AML-193 (cell line): ENCODE measurements at places on chromosomes 3 and 15.
A peak's percentile ranks its signal among the peaks of the same experiment; 100 is the strongest.

DNA sequence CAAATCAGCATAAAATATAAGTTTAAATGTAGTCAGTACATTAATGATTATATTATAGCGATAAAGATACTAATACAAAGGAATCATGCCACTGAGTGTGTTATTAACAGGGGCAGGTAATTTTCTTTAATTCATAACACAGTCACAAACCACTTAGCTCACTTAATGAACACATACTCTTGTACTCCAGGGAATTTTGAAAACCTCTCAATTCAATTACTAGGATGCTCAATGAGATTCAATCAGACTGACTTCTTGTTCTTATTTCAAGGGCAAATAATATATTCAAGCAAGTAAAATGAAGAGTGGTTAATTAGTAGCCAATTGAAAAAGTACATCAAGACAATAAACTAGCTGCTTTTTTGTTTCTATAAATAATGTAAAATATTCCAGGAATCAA lies 5.8 kb upstream of the SUCNR1 start:
- no peak for DNase-seq

DNA sequence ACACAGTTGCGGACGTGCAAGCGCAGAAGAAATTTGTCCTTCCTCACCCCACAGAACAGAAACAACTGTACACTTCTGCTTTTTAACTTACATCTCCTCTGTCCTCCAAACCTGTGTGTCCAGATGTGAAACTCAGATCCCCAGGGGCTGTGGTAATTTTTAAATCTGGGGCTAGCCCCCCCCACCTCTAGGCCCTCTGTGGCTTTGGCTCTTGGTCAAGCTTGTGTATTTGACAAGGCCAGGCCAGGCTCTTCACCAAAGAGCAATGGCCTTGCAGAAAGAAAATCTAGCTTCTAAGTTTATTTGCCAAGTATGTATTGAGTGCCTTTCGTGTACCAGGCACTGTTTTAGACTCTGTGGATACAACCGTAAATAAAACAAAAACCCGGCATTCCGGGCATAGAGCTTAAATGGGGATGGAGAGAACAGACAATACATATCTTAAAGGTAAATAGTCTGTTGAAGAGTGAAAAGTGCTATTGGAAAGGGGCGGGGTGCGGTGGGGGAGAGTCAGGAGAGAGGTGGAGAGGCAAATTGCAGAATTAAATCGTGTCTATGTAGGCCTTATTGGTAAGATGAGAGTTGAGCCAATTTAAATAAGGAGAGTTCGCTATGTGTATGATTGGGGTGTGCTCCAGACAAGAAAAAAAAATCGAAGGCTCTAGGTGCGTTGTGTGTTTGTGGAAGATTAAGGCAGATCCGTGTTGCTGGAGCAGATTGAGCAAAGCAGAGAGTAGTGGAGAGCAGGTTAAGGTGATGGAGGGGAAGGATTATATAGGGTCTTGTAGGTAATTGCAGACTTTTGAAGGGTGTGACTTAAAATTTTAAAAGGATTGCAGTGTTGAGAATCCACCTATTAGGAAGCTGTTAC lies 781 bp upstream of the DPH6 start:
- peak; percentile 39 for DNase-seq

- no peak for DNase-seq
Measured at GRCh38 chr3:6601374-6601773, 259.5 kb upstream of the GRM7 start.

- no peak for DNase-seq
Measured at GRCh38 chr15:39752246-39752645, 30.4 kb downstream of the FSIP1 start.

GRCh38 chr15:36363335-36363734 lies 216.1 kb upstream of the CDIN1 start:
- DNase-seq, result no peak

DNA sequence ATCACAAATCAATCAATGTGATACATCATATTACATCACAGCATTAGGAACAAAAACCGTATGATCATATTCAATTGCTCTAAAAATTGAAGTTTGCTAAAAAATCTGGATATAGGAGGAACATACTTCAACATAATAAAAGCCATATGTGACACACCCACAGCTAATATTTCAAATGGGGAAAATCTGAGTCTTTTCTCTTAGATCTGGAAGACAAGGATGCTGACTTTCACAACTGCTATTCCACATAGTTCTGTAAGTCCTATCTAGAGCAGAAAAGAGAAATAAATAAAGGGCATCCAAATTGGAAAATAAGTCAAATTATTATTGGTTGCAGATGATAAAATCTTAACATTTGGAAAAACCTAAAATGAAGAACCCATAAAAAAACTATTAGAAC lies 256.8 kb upstream of the SGO1 start:
- DNase-seq, result no peak
